ENCODE measurements at places on chromosomes 1 and 21.
A peak's percentile ranks its signal among the peaks of the same experiment; 100 is the strongest.

DNA sequence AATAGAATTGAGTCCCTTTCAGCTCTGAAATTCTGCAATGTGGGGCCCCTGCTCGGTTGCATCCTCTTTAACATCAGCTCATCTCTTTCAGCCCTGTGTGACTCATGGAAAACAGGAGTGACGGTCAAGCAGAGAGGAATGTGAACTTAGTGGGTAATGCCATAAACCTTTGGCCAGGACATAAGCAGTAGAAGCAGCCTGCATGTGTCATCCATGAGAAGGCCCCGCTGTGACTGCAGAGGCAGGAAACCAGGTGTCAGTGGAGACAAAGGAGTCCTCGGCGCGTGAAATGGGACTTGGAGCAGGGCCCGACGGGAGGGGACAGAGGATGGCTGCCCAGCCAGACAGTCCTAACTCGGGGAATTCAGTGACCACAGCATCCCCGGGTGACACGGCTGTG is 21.1 kb upstream of the EPHB2 start:
- no peak for DNase-seq

DNA sequence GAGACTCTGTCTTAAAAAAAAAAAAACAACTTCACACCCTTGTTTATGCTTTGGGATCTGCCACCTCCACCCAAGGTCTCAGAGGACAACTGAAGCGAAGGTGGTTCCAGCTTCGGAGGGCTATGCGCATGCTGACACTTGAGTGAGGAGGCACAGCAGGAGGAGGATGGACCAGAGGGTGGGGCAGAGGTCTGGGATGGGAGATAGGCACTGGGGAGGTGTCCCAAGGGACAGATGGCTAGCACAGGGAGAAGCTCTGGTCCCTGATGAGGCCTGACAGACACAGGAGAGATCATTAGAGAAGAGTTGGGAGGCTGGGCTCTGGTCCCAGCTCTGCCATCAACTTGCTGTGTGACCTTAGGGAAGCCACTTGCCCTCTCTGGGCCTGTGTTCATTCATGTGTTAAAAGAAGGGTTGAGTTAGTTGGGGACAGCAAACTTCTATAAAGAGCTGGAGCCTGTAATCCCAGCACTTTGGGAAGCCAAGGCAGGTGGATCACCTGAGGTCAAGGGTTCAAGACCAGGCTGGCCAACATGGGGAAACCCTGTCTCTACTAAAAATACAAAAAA is 16.8 kb downstream of the E2F2 start:
- no peak for DNase-seq

GRCh38 chr1:201912832-201913231 is 24.1 kb downstream of the SHISA4 start:
- DNase-seq: no peak

DNA sequence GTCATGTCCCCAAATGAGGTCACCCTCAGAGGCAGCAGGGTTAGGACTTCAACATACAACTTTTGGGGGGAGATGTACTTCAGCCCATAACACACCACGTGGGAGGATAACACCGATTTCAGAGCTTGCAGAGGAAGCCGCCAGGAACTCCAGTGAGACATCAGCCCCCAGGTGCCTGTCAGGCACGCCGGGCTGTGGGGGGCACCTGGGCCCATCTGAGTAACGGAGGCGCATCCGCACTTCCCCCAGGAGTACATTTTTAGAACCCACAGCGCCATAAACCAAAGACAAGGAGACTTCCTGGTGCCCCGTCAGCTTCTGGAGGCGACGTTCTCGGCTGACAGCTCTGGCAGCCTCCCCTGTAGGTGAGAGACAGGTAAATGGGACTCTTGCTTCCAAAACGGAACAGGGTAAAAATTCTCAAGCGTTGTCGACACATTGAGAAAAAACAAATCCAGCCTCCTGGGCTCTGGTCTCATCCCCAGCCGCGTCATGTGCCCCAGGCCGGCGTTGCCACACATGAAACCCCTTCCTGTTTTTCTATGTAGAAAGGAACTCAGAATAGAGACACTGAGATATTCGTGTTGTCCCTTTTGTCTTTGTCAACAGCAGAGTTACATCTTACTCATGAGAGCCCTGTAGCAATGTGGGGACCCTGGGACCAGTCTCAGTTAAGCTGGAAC is 93.3 kb downstream of the PDE9A start:
- DNase-seq: peak; percentile 15

GRCh38 chr1:38585971-38586370 is 273.6 kb downstream of the RRAGC start:
- no peak for DNase-seq

DNA sequence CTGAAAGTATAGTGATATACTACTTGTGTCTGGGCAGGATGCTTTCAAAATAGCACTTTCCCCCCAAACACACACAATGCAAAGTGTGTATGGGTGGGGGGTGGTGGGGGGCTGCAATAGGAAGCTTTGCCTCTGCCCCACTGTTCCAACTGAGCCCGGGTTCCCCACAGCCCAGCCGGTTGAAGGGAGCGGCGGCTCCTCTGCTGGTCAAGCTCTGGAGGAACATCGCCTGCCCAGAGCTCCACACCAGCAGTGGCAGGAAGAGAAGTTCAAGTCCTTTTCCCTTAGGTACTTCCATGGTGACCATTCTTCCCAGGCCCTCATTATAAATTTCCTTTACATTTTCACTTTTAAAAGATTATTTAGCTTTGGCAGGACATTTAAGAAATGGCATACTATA is 74.9 kb downstream of the CAPZB start:
- DNase-seq: no peak

DNA sequence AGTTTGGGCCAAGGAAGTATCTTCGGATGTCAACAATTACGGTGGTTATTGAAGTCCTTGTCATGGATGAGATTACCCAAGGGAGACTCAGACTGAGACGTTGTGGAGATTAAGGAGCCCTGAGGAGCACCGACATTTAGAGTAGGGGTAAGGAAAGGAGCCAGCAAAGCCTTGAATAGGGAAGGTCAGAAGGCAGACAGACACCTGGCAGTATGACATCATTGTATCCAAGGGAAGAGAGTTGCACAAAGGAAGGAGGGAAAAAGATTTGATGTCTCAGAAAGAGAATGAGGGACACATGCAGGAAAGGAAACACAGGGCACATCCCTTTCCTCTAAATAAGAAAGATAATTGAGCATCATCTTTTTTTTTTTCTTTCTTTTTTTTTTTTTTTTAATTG is 11.7 kb downstream of the LAMC2 start:
- DNase-seq: no peak

DNA sequence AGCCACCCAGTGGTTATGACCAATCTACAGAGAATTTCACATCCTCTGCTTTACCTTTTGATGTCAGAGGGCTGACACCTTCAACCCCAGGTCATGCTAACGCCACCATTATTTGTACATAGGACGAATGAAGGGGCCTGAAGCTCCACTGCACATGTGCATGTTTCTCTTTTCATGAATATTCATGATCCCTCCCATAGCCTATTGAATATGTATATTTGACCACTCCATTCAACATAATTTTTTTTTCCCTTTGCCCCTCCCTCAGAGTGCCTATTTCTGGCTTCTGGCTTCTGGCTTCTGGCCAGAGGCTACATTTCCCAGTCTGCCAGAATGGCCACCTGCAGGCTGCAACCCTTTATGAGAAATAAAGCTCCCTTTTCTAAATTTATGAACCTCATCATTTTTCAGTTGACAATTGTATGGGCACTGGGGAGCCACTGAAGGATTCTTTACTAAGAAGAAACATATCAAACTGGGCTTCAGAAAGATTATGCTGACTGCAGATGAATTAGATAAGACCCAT is 406.7 kb downstream of the SIPA1L2 start:
- DNase-seq: no peak

GRCh38 chr1:77126307-77126706 is 92.9 kb downstream of the PIGK start:
- no peak for DNase-seq

DNA sequence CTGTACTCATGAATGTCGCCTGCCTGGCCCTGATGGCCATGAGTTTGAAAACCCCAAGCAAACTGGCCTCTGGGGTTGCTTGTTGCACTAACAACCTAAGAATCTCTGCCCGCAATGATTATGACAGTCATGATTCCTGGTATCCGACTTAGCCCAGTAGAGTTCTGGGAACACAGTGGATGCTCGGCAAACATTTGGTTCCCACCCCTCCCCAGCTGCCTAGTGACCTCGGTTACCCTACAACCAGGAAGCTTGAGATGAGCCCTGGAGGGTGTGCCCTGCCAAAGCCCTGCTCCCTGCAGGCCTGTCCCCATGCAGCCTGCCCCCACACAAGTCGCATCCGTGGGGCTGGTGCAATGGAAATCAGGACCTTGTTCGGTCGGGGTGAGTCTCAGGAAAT is 76.0 kb upstream of the ZBTB40 start:
- DNase-seq: no peak

DNA sequence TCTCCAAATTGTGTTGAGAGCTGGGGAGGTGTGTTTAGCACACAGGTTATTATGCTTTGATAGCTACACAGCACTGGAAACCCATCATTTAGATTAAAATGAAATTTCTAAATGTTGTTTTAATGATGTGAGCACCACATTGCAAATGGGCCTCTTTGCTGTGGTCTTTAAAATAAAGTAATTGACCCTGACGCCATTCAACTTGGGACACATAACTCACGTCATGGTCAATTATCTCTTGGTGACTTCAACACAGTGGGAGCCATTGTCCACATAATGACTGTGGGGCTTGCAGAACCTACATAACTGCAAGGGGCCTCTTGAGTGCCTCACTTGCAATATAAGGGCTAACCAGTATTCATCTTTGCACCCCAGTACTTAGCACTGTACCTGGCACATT is 280.4 kb downstream of the HLX start:
- DNase-seq: no peak

DNA sequence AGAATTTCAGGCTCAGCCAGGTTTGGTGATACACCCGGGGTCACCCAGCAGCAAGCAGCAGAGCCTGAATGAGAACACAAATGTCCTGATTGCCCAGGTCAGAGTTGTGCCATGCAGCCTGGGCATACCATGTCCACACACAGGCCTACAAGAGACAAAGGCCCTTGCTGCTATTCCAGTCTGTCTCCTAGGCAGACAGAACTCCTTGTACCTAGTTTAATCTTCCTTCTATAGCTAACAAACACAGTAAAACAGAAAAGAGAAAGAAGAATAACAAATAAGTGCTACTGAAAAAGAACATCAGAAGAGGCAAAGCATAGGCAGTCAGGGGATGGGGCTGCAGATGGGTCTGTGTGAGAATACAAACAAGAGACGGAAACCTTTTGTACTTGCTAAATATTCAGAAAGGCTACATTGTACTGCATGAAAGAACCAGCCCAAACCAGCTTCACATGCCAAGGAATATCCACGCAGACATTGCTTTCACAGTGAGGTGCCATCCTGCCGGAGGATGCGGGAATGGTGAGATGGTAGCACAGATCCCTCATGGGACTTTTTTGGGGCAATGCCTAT is 401.7 kb downstream of the OMA1 start:
- no peak for DNase-seq

DNA sequence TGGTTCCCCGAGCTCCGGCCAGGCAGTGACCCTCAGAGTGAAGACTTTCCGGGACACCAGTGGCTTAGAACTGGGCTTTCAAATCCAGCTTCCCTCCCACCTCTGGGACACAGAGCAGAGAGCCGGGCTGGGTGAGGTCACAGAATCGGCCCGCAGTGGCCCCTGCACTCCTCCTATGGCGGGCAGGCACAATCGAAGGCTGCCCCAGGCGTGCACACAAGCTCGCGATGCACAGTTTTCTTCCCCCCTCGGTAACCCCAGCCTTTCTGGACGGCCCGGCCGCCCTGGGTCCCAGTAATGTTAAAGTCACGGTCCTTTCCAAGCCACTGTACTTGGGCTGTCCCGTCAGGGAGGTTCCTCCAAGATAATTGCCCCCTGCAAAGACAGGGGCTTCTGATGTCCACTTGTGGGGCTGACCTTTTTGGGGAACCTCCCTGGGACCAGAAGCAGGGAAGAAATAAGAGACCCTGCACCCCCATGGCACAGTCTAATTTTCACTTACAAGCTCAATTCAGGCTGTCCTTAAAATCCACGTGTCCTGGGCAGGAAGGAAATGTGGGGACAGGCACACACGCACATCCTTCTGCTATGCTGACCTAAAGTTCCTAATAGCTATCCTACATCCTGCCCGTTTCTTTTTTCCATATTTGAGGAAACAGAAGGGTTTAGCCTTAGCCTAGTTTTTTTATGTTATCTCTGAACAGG is 13.7 kb downstream of the TFF3 start:
- no peak for DNase-seq

- no peak for DNase-seq
Measured at GRCh38 chr1:202023001-202023433, 12.6 kb downstream of the ELF3 start.

DNA sequence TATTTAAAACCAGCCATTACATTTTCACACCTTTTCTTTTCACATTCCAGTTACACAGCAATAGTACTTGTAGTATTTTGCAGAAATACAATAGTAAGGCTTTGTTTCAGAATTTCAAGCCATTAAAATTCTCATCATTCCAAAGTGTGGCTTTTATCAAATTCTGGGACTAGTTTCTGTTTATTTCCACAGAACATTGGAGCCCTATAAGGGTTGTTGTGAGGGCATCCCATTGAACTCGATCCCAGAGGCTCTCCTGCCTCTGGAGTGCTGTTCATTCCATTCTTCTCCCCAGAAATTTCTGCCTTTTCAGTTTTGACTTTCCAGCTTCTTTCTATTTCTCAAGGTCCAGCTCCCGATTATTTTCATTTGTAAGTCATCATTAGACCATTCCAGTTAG is 645.5 kb downstream of the ADGRL2 start:
- DNase-seq: no peak

DNA sequence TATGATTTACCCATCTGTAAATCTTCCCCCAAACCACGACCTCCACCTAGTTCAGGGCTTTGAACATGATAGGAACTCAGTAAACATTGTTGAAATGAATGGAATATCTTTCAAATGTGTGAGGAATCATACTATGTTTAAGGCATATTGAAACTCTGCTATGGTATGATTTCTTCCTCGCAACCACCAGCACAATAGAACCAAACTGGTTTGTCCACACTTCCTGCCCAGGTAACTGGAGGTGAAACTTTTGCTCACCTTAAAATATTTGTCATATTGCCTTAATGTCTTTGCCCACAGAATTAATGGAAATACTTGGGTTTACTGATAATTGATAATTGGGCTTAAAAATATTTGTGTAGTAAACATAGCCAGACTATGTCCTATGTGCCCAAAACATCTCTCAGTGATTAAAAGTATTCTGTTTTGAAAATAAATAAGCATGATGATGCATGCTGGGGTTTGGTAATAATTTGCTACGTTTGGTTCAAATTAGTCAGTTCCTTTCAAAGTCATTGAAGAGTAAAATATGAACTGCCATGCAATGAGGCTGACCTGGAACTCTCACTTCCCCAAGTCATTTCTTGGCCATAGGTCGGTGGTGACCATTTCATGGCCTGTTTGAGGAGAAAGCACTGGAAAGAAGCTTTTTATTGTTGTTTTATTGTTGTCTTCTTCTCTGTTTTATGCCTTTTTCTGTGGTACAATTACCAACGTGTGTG is 73.3 kb downstream of the TNFSF18 start:
- DNase-seq: no peak

GRCh38 chr1:155010211-155010918 is 7.8 kb downstream of the ZBTB7B start:
- no peak for DNase-seq

GRCh38 chr1:184189361-184189760 is 137.8 kb downstream of the TSEN15 start:
- DNase-seq: no peak

Measured in stimulated activated CD8-positive, alpha-beta memory T cell treated with anti-CD3 and anti-CD28 coated beads, Interleukin-4, amount 100 ng/mL, for 1 hour (primary cell).